Fibroblast of villous mesenchyme (primary cell): ENCODE measurements at places on chromosomes 12 and 14.

GRCh38 chr14:104678346-104678745 lies 11.1 kb upstream of the INF2 start:
- no peak for DNase-seq

GRCh38 chr12:105234197-105234596 lies 1.8 kb downstream of the APPL2 start:
- DNase-seq = no peak

DNA sequence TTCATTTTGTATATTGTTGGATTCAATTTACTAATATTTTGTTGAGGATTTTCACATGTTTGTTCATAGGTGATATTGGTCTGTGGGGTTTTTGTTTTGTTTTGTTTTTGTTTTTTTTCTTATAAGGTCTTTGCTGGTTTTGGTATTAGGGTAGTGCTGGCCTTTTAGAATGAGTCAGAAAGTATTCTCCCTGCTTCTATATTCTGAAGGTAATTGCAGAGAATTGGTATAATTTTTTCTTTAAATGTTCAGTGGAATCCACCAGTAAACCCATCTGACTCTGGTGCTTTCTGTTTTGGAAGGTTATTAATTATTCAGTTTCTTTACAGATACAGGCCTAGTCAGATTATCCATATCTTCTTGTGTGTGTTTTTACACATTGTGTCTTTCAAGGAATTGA lies 8.9 kb downstream of the TOGARAM1 start:
- DNase-seq = no peak

DNA sequence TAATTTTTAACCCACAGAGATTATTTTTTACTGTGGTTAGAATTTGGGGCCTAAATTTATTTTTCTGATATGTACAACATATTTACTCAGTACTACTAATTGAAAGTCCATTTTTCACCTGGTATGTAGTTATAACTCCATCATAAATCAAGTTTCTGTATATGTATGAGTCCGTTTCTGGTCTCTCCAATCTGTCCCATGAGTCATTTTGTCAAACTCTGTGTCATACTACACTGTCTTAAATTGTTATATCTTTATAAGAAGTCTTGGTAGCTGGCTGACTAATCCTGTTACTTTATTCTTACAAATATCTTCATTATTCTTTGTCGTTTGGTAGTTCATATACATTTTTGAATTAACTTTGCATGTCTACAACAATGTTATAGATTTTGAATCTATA lies 344.0 kb downstream of the PDZRN4 start:
- DNase-seq = no peak

GRCh38 chr12:120346681-120347080 lies 19.1 kb upstream of the PLA2G1B start:
- no peak for DNase-seq

GRCh38 chr14:87351007-87351406 lies 642.0 kb downstream of the GALC start:
- no peak for DNase-seq

DNA sequence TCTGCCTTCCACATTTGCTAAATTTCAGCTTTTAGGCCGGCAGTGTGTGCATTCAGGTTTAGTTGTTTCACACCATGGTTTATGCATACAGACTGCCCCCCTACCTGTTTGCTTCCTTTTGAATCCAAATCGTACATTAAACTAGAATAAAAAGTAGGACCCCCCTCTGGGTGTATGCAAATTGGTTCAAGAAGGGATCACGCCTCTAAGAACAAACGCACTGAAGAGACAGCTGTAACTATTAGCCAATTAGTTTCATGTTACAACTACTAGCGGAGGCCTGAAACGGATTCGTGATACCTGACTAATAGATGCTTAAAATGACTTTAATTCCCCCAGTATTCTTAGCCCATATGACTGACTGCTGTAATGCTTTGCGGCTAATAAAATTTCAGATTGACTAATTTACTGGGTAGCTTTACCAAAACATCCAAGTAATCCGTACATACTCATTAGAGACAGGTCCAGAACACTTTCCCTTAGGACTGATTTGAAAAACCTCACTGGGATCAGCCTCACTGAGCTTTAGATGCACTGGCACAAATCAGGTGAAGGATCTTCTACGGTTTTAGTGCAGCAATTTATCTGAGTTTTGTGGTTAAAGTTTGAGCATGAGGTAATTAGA lies 411.8 kb downstream of the NPAS3 start:
- DNase-seq = no peak

DNA sequence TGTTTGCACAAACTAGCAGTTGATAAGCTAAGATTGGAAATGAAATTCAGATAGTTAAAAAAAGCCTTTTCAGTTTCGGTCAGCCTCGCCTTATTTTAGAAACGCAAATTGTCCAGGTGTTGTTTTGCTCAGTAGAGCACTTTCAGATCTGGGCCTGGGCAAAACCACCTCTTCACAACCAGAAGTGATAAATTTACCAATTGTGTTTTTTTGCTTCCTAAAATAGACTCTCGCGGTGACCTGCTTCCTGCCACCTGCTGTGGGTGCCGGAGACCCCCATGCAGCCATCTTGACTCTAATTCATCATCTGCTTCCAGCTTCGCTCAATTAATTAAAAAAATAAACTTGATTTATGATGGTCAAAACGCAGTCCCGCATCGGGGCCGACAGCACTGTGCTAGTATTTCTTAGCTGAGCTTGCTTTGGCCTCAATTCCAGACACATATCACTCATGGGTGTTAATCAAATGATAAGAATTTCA lies 335.6 kb downstream of the TMEM121 start:
- DNase-seq = no peak

DNA sequence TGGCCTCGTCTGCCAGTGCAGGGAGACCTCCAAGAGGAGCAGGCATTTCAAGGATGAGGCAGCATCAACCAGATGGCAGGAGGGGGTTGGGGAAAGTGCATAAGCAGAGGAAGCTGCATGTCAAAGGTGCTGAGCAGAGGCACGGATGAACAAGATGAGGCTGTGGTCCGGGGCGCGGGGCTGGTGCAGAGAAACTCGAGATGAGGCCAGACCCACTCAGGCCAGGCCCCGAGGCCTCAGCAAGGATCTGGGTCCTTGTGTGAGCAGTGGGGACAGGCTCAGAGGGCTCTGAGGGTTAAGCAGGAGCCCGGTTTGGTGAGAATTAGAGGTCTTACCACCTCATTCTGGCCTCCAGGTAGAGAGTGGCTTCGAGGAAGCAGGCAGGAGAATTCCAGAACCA lies 98.8 kb downstream of the DICER1 start:
- DNase-seq = no peak

GRCh38 chr12:15603474-15604085 lies 185.6 kb downstream of the EPS8 start:
- peak; percentile 99 for DNase-seq

DNA sequence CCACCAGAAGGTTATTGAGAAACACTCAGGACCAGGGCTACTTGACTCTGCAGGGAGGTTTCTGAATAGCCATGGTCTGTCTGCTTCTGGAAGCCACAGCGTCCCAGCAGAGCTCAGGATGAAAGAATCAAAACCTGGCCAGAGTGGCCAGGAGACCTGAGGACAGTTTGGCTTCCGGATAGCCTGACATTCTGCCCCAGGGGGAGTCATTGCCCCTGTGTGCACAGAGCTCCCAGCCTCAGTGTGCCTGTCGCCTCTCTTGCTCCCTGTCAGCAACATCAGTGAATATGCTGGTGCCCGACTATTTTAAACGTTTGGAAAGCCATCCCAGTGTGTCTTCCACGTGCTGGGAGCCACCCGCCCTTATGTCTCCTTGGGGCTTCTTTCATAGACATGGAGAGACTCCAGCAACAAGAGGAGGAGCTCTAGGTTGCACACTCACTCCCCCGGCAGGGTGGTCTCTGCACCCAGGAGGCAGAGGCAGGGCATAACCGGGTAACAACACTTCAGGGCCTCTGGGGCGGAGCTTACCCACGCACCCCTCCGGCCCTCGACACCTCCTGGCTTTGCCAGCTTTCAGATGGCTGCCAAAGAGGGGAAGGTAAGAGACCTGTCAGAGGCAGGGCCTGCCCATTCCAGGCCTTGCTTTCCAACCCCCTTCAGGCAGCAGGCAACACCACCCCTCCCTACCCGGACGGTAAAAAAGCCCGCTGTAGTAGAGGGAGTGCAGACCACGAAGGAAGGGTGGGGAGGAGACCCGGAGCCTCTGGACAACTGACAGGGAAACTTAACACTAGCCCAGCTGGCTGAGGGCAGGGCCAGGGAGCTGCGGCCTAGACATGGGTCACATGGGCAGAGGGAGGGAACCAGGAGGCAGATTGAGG lies 19.0 kb upstream of the SLC6A12 start:
- no peak for DNase-seq

DNA sequence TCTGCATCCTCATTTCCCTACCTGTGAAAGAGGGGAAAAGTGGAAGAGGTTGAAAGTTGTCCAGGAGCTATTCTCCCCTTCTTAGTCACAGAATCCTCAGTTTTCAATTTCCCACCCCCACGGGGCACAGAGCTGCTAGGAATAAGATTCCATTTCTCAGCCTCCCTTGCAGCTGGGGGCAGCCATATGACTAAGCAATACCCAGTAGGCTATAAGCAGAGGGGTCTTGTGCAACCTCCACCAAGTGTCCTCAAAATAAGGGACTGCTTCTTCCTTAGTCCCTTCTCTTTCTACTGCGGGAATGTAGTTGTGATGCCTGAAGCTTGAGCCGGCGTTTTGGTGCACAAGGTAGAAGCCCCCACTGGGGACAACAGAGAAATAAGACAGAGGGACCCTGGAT lies 40.9 kb downstream of the VWF start:
- DNase-seq = no peak

- peak; percentile 66 for DNase-seq
Measured at GRCh38 chr12:92696216-92696615, 6.6 kb upstream of the PLEKHG7 start.

DNA sequence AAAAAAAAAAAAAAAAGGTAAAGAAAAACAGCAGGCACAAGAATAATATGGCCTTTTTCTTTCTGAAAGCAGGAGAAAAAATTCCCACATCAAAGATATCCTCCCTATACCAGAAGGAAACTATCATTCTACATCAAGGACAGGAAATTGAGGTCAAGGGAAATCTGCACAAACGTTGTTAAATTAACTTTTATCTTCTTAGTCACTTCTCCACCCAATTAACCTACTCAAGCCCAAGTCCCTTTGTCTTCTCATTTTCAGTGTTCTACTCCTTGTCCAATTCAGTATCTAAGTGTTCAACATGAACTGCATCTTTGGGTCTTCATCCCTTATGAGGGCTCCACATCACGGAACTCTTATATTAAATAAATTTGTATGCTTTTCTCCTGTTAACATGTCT lies 15.7 kb downstream of the NDUFA12 start:
- DNase-seq = peak; percentile 44
